ENCODE measurements at places on chromosomes 5 and 9.

DNA sequence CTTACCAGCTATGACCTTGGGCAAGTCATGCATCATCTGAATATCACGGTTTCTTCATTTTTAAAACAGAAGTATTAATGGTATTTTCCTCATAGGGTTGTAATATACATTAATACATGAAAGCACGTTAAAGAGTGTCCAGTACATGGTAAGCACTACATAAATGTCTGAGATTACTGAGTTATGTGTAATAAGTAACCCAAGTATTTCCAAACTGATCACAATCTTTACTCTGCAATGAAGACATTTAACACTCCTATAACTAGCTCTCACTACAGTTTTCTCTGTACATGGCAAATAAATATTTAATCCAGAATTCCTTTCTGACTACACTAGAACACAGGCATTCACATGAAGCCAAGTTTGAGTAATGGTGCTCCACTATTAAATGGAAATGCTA lies 4.0 kb downstream of the GLDC start:
- no peak for DNase-seq

- DNase-seq = no peak
Observed at GRCh38 chr9:116966199-116966598, 279.1 kb downstream of the TRIM32 start.

DNA sequence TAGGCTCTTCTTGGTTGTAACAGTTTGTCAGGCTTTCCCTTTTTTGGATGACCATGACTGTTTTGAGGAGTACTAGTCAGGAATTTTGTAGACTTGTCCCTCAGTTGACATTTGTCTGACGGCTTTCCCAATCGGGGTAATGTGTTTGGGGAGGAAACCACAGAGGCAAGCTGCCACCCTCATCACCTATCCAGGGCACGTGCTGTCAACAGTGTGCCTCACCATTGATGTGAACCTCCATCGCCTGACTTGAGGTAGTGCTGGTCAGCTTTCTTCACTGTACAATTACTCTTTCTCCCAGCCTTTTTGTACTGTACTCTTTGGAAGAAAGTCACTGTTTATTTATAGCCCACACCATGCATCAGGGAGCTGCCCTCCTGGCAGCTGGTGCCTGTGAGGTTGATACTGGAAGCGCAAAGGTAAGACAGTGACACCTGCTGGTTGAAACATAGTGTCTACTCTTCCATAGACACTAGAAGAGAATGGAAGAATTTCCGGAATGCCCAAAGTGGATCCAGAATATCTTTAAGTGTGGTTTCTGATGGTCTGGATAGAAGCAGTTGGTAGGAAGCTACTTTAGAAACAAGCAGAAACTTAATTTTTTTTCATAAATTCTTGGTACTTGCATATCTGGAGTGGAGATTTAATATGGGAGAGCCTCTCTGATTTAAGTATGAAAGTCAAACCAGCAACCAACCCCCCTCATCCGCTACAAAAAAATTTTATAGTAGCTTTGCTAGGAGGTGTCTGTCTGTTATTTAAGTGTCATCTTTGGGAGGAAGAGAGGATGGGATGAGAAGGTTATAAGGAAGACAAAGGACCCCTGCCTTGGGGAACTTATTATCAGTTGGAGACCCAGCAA lies 69.3 kb downstream of the SNX30 start:
- DNase-seq = no peak

- DNase-seq = no peak
Observed at GRCh38 chr5:32600054-32600622, 14.8 kb downstream of the SUB1 start.

- no peak for DNase-seq
Observed at GRCh38 chr5:7181841-7182240, 214.1 kb upstream of the ADCY2 start.

DNA sequence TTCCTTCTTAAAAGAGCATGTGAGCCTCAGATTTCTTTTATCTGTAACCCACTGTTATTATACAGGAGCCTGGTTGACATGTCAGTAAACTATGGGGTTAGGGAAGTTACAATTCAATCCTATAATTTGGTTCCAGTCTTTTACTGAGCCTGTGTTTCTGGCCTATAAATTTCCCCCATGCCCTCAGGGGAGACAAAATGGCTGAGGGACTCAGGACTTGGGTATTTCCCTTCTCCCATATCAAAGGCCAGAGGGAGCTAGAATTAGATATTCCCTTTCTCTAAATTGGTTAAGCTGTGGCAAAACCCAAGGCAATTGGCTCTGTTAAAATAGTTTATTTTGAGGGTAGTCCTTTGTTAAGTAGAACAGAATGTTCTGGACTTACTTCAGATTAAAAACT lies 823.2 kb downstream of the TLE1 start:
- no peak for DNase-seq

- DNase-seq = no peak
Observed at GRCh38 chr5:149256451-149256850, 15.2 kb upstream of the AFAP1L1 start.

DNA sequence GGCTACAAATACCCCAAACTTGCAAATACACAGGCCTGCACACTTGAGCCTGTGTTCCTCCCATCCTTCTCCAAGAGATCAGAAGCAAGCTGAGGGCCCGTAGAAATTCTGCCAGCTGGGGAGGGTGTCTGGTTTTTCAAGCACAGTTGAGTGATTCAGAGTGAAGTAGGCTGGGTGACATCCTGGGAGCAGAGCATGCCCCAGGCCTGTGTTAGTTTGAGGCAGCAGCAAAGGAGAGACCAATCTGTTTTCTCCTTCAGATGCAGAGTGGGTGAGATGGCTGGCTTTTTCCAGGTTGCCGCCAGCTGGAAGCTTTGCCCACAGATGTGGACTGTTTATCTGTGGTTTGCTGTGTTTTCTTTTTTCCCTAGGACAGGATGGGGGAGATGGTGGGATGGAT lies 63.1 kb downstream of the RCL1 start:
- DNase-seq = no peak

DNA sequence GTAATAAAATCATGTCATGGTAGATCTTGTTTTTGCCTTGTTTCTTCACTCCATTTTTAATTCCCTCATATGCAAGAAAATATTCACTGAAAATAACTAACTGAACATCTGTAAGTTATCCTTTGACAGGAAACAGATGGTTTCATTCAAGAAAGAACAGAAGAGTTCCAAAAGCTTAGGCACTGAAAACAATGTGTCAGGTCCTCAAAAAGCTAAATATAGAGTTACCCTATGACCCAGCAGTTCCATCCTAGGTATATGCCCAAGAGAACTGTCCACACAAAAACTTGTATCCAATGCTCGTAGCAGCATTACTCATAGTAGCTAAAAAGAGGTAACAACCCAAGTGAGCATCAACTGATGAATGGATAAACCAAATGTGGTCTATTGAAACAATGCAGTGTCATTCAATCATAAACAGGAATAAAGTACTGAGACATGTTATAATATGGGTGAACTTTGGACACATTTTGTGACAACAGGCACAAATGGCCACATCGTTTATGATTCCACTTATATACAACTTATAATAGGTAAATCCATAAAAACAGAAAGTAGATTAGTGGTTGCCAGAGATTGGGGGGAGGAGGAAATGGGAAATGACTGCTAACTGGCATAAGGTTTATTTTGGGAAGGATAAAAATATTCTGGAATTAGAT lies 231.0 kb downstream of the FRMD3 start:
- no peak for DNase-seq

DNA sequence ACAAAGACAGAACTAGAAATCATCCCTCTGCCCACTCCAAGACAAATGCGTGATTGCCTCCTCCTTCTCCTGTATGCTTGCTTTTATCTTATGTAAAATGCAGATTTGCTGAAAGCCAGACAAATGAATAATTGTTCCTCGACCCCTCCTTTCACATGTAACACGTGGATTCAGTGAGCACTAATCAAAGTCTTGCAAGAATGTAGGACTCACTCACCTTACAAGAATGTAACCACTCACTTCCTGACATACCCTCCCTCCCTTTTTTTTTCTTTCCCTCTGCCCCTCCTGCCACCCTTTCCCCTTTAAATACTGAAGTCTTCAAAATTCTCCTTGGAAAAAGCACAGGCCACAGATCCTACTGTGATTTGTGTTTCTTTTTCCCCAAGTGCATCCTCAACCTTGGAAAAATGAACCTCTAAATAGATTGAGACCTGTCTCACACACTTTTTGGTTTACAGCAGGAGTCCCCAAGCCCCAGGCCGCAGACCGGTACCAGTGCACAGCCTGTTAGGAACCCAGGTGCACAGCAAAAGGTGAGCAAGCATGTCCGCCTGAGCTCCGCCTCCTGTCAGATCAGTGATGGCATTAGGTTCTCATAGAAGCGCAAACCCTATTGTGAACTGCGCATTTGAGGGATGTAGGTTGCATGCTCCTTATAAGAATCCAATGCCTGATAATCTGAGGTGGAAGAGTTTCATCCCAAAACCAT lies 29.4 kb upstream of the HSD17B3 start:
- DNase-seq = no peak

All from cortex of kidney (tissue), 1 donor.